Cerebellar nuclear complex (tissue), 1 donor: ENCODE measurements at places on chromosomes 11 and 22.

- no peak for DNase-seq
Measured at GRCh38 chr11:69277074-69277809, 16.7 kb upstream of the MYEOV start.

DNA sequence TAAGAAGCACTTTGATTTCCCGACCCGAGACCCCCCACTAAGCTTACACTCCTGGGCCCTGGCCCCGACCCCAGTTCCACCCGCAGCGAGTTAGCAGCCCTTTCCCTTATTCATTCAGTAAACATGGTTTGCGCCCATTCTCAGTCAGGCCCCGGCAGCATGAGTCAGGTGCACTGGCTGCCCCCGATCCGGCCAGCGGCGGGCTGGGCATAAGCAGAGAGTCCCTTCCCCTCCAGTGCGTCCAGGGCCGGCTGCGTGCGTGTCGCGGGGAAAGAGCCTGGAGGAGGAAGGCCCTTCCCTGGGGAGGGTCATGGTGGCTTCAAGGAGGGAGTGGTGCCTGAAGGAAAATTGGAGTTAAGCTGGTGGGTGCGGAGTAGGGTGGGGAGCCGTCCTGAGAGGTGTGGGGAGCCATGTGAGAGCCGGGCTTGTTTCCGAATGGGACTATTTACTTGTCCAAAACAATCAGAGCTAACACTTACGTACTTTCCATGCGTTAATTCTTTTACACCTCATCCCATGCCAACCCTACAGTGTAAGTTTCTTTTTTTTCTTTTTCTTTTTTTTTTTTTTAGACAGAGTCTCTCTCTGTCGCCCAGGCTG, 657 bp downstream of the IGHMBP2 start:
- no peak for DNase-seq

GRCh38 chr22:19798891-19799293, 38.3 kb downstream of the TBX1 start:
- DNase-seq, result no peak

DNA sequence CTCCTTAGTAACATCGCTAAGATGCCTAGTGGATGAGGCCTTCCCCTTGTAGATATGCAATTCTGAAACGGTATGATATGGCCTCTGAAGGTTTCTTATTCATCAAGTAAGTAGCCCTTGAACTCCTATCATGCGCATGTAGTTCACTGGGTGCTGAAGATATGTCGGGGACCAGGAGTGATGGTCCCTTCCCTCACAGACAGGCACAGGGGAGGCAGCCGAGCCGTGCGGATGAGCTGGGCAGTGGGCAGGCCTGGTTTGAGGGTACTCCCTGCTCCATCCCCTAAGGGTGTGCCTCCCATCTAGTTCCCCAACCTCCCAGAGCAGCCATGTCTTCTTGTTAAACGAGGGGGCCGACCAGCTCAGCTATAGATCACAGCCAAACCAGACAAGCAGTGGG, 40.1 kb downstream of the TP53I11 start:
- DNase-seq, result no peak

GRCh38 chr11:26580929-26581328, 8.9 kb upstream of the MUC15 start:
- DNase-seq, result no peak

GRCh38 chr11:6576471-6577373, 26.7 kb downstream of the RRP8 start:
- no peak for DNase-seq

- DNase-seq, result no peak
Measured at GRCh38 chr11:69003301-69003865, 9.7 kb downstream of the MRGPRF start.

DNA sequence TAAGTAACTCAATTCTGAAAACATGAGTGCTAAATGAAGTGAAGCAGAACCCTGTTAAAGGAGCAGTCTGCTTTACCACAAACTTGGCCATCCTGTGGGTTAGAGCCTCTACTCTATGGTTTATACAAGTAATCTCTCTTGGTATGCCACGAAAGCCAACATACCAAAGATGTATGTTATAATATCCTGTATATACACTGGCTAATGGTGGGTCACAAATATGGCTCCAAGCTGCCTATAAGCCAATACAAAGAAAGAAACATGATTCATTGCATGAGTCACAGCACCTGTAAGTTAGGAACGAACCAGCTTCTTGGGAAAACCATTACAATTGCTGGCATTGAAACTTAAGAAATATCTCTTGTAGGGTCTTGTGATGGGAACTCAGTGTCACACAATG, 16.1 kb downstream of the XRRA1 start:
- no peak for DNase-seq
